ENCODE measurements at places on chromosomes 7 and 10.

GRCh38 chr10:101848408-101848807, 4.8 kb upstream of the KCNIP2 start:
- DNase-seq = no peak

DNA sequence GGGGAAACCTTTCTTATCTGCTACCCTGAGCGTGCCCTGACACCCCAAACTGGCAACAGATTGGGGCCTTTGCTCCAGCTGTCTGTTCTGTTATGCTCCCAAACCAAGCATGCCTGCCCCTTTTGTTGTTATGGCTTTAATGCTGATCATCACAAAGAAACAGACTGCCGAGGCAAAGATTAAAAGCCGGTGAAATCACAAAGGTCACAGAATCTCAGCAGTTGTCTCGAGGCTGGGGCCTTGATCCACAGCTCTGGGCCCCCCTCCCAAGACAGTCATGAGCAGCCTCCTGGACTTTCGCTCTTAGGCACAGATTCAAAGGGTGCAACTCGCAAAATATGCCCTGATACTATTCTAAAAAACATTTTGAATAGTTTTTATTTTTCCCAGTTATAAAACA, 65.6 kb downstream of the STRA8 start:
- DNase-seq = no peak

- no peak for DNase-seq
Measured at GRCh38 chr7:17512181-17512675, 213.8 kb downstream of the AHR start.

GRCh38 chr10:106450966-106451365, 713.5 kb downstream of the SORCS1 start:
- DNase-seq = no peak

- DNase-seq = no peak
Measured at GRCh38 chr7:64997927-64998391, 7.1 kb upstream of the ZNF117 start.

GRCh38 chr7:139488810-139489209, 5.3 kb upstream of the KLRG2 start:
- DNase-seq = no peak

DNA sequence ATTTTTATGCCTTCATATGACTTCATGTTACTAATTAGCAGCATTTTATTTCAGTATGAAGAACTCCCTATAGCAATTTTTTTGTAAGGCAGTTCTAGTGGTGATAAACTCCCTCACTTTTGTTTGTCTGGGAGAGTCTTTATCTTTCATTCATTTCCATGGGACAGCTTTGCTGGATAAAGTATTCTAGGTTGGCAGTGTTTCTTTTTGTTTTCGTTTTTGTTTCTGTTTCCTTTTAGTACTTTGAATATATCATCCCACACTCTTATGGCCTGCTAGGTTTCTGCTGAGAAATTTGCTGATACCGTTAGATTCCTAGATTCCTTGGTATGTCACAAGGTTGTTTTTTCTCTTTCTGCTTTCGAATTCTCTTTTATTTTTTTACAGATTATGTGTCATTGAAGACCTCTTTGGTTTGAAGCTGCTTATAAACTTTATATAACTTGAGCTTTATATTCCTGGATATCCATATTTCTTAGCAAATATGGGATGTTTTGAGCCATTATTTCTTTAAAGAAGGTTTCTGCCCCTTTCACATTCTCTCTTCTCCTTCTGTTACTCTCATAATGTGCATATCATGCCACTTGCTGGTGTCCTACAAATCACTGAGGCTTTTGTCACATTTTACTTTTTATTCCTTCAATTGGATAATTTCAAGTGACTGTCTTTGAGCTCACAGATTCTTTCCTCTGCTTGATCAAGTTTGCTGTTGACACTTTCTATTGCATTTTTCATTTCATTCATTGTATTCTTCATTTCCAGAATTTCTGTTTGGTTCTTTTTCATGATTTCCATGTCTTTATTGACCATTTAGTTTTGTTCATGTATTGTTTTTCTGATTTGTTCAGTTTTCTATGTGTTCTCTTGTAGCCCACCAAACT, 28.9 kb upstream of the AHR start:
- DNase-seq = no peak

- DNase-seq = no peak
Measured at GRCh38 chr7:110569486-110570205, 521.3 kb upstream of the LRRN3 start.

DNA sequence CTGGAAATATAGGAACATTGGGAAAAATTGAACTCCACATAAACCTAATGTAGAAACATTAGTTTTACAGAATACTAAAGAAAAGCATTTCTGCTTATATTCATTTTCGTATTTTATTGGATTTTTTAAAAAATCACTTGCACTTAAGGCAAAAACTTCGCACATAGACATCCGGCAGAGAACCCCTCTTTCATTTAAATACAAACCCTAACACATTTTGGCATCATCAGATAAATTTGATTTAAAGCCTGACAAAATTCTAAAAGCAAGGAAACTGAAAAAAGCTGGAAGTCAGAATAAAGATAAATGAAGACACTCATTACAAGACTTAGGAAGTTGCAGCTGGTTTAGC, 396 bp upstream of the EXOC4 start:
- DNase-seq = no peak

DNA sequence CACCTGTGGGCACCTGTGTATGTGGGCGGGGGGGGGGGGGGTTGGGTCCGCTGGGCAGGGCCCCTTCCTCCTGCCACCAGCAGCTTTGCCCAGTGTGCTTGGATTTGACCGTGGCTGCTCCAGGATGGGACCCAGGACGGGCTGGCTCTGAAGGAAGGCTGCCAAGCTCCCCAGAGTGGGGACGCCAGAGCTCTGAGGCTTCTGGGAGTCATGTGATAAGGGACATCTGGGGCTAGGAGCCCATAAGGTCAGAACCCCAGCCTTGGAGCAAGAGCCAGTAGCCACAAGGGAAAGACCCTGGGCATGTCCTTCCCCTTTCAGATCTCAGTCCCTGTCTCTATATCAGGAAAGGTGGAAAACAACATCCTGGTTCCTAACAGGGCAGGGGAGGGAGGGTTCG, 21.8 kb upstream of the AMZ1 start:
- no peak for DNase-seq

GRCh38 chr10:128792426-128793140, 666.4 kb upstream of the MKI67 start:
- DNase-seq = no peak

- DNase-seq = no peak
Measured at GRCh38 chr7:158050441-158050977, 537.1 kb downstream of the PTPRN2 start.

DNA sequence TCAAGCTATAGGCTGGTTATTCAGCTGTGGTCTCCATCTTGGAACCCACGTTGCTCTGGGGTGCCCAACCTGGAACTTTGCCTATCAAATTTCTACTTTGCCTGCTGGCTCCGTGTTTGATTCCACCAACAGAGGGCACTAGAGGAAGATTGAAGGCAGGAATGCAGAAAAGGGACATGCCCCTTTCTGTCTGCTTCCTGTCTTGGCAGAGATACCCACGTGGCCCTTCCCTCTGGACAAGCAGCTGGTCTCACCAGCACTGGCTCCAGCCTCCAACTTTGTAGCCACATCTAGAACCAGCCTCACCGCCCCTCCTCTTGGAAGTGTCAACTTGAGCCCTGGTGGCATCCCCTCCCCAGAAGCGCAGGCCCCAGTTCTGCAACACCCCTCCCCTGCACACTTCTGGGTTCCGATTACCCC, 52.1 kb upstream of the ZNF438 start:
- peak; percentile 37 for DNase-seq

- no peak for DNase-seq
Measured at GRCh38 chr7:50221028-50221427, 83.5 kb upstream of the IKZF1 start.

GRCh38 chr10:13597909-13598308, 11.1 kb downstream of the PRPF18 start:
- no peak for DNase-seq

DNA sequence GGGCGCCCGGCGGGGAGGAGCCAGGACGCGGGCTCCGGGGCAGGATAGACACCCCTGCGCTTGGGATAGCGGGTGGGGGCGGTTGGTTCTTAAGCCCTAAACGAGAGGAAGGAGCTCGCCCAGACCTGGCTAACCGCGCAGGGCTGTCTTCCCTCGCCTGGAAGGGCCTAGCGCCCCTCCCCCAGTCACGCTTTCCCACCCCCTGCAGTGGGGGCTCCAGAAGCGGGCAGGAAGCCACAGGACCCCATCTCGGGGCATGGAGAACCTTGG, 6.5 kb downstream of the SHH start:
- DNase-seq = no peak

- DNase-seq = no peak
Measured at GRCh38 chr10:29987471-29987870, 71.9 kb downstream of the JCAD start.

DNA sequence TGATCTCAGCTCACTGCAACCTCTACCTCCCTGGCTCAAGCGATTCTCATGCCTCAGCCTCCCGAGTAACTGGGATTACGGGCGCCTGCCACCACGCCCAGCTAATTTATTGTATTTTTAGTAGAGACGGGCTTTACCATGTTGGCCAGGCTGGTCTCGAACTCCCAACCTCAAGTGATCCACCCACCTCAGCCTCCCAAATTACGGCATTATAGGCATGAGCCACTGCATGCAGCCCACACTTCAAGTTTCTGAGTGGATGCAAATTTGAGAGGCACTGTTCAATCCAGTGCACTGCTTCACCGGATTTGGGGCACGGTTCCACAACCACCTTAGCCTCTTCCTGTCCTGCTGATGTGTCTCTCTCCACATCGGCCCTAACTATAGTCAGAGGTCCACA, 16.5 kb downstream of the CNPY1 start:
- no peak for DNase-seq

DNA sequence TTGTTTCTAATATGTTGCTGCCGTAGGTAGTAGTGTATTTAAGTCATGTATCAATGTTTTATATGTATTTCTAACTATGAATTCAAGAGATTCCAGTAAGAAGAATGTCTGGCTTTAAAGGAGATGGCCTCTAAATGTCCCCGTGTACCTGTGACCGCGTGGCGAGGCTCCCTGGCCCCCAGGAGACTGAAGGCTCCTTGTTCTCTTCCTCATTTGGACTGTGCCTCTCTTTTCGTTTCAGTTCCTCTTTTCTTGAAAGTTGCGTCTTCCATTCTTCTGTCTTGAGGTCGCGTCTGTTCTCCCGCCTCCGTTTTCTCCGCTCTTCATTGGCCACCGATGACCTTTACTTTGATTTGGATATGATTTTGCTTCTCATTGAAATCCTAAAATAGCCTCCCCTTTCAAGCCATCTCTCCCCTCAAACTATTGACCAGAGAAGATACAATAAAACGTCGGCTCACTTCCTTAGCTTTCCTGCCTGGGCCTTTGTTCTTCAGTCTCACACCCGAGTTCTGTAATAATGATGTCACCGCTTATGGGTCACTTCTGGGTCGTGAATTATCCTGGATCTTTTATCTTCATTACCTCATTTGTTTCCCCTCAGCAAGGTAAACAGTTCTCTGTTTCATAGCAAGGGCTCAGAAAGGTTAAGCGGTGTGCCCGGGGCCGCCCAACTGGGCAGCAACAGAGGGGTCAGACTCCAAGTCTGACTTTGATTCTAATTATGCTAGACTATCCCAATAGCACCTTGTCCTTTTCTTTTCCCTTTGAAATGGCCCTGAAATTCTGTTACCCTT, 28.7 kb downstream of the WIPI2 start:
- no peak for DNase-seq

- no peak for DNase-seq
Measured at GRCh38 chr10:125006921-125007426, 65.1 kb downstream of the ZRANB1 start.

DNA sequence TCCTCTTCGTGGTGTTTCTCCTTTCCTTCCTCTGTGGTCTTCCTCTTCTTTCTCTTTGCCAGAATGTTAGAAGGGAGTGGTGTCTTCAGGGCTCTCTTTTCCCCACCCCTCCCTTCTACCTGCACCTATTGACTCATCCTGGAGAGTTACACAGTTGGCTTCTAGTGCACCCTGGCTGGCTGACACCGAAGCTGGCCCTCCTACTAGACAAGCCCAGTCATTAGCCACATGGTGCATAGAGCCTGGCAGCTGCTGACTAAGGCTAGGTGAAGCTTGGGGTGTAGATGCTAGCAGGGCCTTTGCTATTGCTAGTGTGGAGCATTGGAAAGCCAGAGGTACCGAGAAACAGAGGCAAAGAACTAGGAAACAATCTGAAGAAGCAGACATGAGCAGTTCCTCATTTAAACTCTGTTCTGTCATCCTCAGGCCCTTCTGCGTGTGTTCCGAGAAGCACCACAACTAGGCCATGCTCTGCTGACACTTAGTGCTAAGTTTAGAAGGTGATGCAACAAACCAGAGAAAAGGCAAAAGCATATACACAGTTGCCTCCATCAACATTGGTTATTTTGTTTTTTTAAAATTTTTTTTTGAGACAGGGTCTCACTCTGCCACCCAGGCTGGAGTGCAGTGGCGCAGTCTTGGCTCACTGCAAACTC, 213.9 kb downstream of the BAMBI start:
- DNase-seq = no peak

DNA sequence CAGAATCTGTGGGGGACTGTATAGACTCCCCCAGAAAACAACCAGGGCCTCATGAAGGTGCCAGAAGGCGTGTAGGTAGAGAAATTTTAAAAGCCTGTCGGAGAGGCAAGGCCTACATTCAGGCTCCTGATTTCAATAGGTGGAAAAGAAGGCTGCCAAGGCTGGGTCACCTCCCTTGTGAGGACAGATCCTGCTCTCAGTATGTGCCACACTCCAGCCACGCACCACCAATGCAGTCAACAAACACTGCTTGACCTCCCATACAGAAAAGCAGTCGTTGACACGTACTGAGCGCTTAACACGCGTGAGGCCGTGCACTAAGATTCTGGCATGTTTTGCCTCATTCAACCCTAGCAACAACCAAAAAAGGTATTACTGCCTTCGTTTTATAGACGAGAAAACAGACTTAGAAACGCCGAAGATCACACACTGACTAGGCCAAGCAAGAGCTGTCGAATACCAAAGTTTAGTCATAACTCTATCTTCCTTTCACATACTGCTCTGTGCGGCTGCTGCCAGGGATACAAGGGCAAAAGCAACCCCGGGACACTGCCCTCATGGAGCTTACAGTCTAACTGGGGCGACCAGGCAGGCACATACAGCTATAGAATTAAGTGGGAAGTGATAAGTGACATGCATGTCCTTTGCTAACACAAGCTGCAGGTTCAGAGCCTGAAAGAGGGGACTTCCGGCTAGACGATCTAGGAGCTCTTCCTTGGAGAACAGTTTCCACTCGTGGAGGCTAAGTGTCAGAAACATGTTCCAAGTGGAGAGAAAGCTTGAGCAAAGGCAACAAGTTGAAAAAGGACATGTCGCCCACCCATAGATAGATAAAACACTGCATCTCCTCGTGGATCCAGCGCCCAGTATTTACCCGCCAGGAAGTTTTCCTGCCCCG, 797 bp upstream of the NKX2-3 start:
- no peak for DNase-seq

DNA sequence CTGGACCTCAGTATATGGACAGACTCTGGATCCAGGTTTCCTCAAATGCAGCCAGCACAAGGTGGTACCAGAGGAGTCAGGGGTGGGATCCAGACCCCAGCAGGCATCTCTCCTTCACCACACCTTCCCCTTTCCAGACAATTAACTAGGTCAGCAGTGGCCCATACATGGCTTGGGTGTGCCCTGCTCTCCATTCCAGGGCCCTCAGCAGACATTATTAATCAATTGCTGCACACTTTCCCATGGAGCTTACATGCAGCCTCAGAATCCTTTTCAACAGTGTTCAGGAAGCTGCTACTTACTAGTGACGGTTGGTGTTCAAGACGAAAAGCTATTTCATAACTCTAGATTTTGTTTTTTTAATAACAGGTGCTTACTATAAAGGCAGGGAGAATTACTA, 6.0 kb downstream of the COL13A1 start:
- DNase-seq = no peak
